ENCODE measurements at places on chromosomes 3 and 15.

- no peak for DNase-seq
These were observed 14.7 kb downstream of the FSIP1 start for GRCh38 chr15:39767921-39768320.

DNA sequence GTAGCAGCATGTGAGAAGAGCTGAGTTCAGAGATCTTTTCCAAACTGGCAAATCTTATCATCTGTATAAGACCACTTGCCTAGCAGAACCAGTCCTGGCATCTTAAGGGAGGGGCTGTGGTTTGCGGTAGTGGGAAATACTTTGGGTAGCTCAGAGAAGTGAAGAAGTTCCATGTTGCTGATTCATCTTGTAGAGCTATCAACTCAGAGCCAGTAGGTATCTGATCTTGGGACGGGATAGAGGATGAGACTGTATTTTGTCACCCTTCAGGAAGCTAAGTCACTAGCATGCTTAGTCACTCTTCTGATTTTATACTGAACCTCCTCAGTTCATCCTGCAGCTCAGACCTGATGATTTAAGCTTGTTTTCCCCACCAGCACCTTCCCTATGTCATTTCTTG lies 211.4 kb downstream of the NR1D2 start:
- no peak for DNase-seq

- DNase-seq, result no peak
These were observed 15.7 kb downstream of the RFT1 start for GRCh38 chr3:53114412-53115074.

- DNase-seq, result no peak
These were observed 5.9 kb downstream of the ZSCAN2 start for GRCh38 chr15:84606653-84607120.

DNA sequence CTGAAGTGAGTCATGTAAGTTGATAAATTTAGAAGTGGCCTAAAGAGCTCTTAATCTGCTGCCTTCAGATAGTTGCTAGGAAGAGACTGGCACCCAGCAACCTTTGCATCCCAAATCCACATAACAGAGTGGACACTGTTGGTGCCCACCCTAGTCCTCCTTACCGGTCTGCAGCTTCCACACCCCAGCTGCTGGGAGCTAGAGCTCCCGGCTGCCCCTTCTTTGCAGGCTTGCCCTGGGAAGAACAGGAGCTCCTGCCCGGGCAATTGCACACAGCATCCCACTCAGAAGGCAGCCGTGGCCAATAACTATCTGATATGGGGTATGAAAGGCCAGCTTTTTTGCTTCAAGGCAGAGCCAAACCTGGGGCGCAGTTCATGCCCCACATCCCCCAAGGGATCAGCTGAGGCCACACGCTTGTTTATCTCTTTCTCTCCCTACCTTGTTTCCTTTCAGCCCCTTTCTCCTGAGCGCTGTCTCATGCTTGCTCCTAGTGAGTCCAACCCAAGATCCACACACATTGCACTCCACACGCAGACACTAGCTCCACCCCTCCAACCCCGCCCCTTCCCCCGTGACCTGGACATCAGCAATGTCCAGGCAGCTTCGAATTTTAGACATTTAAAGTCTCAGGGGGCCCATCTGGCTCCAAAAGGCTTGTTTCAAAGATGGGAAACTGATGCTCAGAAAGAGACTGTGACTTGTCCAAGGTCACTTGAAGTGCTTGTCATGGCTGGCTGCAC lies 9.1 kb downstream of the ATP2B2 start:
- no peak for DNase-seq

DNA sequence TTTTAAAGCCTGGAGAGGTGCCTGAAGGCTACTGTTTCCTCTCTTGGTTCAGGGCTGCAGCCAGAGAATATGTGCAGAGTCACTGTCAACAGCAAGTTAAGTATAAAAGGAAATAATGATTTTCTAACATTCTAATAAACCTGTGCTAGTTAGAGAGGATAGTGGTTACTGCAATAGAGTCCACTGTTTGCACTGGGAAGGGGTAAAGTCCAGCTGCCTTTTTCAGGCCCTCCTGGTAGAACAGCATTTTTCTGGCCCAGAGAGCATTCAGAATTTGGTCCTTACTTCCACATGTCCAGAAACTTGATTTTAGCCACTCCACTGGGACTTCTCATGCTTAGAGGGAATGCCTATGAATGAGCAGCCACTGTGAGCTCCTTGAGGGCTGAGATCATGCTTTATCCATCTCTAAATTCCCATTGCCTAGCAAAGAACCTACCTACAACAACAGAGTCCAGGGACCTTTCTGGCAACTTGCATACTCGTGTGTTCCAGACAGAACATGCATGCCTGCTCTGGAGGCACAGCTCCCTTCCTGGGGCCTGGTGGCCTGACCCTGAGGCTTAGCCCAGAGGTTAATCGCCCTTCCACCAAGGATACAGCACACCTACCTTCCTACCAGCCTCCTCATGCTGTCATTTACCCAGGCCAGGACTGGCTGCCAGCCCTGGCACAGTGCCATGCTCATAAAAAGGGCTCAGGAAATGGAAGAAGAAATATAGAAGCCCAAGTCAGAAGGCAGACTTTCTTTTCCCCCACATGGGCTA lies 50.3 kb upstream of the ATP13A3 start:
- no peak for DNase-seq
